Neuronal stem cell (in vitro differentiated cells): ENCODE measurements at places on chromosomes 3 and 15.

DNA sequence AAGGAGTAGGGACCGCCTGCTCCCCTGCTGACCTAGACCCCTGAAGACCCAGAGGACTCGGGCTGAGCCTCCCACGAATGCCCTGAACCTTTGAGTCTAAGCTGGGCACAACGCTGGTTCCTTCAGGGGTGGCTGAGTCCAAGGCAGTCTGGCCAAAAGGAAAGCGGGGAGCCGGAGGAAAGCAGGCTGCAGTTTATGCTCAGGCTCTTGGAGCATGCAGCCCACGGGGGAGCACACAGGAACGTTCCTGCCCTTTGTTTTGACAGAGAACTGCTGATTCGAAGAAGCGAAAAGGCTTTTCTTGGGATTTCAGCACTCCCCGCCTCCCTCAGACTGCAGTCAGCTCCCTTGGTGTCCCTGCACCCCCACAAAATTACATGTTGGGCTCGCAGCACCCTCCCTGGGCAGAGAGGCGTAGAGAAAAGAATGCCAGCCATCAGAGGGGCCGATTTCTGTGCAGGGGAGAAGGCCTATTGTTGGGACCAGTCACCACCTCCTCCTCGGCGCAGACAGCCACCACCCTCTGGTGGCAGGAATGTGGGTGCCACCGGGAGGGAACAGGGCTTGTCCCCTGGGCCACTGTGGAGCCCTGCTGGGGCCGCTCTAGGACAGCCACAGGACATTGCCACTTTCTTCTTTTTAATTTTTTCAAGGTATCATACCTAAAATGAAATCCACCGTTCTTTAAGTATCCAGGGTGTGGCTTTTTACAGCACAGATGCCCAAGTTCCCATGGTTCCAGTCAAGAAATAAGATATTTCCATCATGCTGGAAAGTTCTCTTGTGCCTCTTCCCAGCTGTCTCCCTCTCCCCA, 72.2 kb downstream of the SMAD6 start:
- H3K4me1 ChIP-seq: peaks cover 47% of the 10 kb centered on the region
- no peaks in the 10 kb centered on the region for H3K36me3 ChIP-seq
- no peaks in the 10 kb centered on the region for H3K27me3 ChIP-seq
- H3K27ac ChIP-seq: peak overlapping the region; percentile 89
- DNase-seq: peak; percentile 87

GRCh38 chr3:68088216-68088615, 433.8 kb upstream of the SUCLG2 start:
- DNase-seq: no peak
- H3K27me3 ChIP-seq: no peaks in the 10 kb centered on the region
- no peaks in the 10 kb centered on the region for H3K4me1 ChIP-seq

GRCh38 chr15:43808960-43809678, 8.7 kb downstream of the HYPK start:
- no peaks in the 10 kb centered on the region for H3K27me3 ChIP-seq
- DNase-seq: no peak
- H3K4me1 ChIP-seq: no peaks in the 10 kb centered on the region
- H3K27ac ChIP-seq: no peak overlapping the region

- no peak for DNase-seq
- H3K27me3 ChIP-seq: no peaks in the 10 kb centered on the region
- no peak overlapping the region for H3K27ac ChIP-seq
- H3K4me1 ChIP-seq: peaks cover 2% of the 10 kb centered on the region
- H3K4me3 ChIP-seq: no peak overlapping the region
Observed at GRCh38 chr3:171260899-171261298, 199.3 kb downstream of the TNIK start.

- no peak overlapping the region for H3K4me3 ChIP-seq
- no peak for DNase-seq
- no peaks in the 10 kb centered on the region for H3K27me3 ChIP-seq
- H3K4me1 ChIP-seq: no peaks in the 10 kb centered on the region
Observed at GRCh38 chr15:94441760-94442159, 210.4 kb downstream of the MCTP2 start.

DNA sequence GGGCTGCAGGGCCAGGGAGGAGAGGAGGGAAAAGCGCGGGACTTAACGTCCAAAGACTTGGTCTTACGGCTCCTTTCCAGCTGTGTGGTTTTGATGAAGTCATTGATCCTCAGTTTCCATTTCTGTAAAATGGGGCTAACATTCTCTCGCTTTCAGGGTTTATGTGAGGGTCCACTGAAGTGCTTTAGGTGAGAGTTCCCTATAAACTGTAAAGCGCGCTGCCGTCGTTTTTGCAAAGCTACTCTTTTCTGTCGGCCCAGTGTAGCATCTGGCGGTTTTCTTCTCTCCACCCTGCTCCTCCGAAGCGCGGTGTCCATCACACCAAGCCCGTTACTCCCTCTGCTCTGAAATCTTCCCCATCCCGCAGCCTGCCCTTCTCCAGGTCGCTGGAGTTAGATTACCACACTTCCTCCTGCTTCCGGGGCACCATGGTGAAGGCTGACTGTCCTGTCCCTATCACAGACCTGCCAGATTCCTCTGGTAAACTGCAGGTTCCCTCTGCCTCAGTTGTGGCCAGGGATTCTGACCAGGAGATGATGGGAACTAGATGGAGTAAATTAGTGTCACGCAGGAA, 702 bp upstream of the DNAJC17 start:
- no peaks in the 10 kb centered on the region for H3K27me3 ChIP-seq
- no peaks in the 10 kb centered on the region for H3K36me3 ChIP-seq
- peaks cover 2% of the 10 kb centered on the region for H3K4me1 ChIP-seq
- no peak overlapping the region for H3K27ac ChIP-seq
- H3K4me3 ChIP-seq: peak overlapping the region; percentile 84
- no peak for DNase-seq

- no peaks in the 10 kb centered on the region for H3K27me3 ChIP-seq
- H3K27ac ChIP-seq: no peak overlapping the region
- no peak for DNase-seq
Observed at GRCh38 chr3:127224118-127224517, 31.2 kb downstream of the PRR23E start.
